8988T (cell line): ENCODE measurements at places on chromosomes 1 and 21.

DNA sequence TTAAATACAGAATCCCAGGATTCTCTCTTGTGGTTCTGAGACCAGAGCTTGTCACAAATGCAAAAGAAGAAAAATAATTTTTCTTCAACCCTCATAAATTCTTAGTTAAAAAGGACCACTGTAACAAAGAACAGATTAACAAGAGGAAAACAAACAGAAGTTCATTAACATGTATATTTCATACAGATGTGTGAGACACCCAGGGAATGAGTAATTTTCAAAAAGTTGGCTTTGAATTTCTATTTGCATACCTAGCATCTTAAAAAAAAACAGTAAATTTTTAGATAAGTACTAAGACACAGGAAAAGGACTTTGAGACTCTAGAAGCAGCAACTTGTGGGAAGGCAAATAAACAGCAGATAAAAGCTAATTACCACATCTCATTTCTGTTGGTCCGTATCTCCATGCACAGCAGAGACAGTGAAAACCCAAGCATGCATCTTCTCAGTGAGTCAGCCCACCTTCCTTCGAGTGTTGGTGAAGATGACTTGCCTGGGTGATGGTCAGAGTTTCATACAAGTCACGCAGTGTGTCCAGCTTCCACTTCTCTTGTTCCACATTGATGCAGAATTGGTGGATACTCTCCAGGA is 399.9 kb upstream of the ADAMTS5 start:
- no peak for DNase-seq

DNA sequence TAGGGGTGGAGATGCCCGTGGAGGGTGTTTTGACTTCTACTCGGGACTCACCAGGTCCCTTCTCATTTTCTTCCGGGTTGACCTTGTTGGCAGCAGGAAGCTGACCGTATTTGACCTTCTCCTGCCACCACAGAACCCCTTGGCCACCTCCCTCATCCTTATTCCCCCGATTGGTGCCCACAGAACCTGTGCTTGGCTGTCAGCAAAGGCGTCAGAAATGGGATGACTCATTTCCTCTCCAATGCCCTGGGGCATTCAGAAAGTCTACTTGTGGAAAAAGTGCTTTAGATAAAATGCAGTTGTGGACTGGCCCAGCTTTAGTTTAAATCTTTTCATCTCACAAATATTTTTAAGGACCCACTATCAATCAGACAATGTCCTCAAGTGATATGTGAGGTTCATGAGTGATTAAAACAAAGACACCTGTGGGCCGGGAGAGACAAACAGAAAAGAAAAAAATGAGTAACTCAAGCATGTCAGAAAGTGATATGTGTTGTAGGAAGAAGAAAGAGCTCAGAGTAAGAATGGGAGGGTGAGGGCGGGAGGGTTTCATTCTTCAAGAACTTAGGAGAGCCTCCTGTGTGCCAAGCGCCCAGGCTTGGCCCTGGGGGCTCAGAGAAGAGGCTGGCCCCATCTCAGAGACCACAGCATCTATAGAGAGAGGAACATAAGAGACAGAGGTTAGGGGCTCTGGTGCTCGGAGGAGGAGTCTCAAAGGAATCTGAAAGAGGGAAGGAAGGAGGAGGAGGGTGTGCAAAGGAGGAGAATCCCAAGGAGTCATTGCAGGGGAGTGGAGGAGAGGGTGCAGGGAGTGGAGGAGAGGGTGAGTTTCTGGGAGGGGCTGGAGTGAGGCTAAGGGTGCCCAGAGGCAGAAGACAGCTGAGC is 221.6 kb upstream of the VAMP3 start:
- DNase-seq, result peak; percentile 40

- DNase-seq, result no peak
Measured at GRCh38 chr1:223792046-223792445, 53.7 kb downstream of the TP53BP2 start.

- no peak for DNase-seq
Measured at GRCh38 chr1:196147530-196147929, 460.7 kb downstream of the KCNT2 start.

DNA sequence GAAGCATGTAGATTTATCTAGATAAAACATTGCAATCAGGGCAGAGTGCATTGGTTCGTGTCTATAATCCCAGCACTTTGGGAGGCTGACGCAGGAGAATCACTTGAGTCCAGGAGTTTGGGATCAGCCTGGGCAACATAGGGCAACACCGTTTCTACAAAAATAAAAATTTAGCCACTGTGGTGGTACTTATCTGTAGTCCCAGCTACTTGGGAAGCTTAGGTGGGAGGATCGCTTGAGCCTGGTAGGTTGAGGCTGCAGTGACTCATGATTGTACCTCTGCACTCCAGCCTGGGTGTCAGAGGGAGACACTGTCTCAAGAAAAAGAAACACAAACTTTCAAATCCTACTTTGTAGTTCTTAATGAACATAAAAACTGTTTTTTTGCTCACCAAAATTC is 64.2 kb upstream of the RCC1 start:
- DNase-seq, result no peak

GRCh38 chr1:157595356-157595755 is 2.5 kb downstream of the FCRL4 start:
- DNase-seq, result no peak

DNA sequence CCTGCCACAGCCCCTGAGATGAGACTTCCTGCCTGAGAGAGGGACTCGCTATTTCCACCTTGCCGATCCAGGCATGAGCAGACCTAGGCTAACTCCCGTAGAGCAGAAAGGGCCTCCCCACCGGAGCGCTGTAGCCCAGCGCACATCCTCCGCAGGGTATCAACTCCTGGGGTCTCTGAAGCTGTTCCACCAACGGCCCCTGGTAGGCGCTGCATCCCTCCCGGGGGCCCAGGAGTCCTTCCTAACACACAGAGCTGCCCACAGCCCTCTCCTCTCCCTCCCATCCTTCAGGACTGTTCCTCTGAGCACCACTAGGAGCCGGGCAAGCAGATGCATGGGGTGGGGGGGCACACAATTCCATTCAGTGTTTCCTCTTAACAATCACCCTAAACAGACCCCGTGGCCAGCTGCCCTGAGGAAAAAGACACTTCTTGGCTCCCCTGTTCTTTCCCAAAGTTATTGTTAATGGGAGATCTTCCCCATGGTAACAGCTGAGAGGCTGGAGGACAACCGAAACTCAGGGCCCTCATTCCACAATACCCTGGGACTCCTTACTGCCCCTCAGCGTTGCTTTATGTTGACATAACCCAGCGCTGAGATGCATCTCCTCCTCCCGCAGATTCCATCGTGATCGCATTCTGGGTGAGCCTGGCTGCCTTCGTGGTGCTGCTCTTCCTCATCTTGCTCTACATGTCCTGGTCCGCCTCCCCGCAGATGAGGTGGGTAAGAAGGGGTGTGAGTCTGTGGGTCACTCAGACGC is 7.5 kb downstream of the MRAP start:
- DNase-seq, result no peak

DNA sequence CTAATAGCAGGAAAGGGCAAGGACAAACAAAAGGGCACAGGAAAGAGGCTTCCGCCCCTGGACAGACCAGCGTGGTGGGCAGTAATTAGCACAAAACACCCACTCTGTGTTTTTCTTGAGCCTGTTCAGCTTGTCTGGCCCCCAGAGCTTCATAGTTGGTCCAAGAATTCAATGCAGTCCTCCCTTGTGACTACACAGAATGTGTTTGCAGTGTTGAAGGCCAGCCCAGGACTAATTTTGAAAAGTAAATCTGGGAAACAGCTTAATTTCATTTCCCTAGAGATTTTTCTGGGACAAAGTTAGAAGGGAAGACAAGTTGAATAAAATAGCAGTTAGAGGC is 49.2 kb upstream of the LMO4 start:
- no peak for DNase-seq

- DNase-seq, result no peak
Measured at GRCh38 chr1:151131701-151132334, 14.6 kb downstream of the SEMA6C start.

DNA sequence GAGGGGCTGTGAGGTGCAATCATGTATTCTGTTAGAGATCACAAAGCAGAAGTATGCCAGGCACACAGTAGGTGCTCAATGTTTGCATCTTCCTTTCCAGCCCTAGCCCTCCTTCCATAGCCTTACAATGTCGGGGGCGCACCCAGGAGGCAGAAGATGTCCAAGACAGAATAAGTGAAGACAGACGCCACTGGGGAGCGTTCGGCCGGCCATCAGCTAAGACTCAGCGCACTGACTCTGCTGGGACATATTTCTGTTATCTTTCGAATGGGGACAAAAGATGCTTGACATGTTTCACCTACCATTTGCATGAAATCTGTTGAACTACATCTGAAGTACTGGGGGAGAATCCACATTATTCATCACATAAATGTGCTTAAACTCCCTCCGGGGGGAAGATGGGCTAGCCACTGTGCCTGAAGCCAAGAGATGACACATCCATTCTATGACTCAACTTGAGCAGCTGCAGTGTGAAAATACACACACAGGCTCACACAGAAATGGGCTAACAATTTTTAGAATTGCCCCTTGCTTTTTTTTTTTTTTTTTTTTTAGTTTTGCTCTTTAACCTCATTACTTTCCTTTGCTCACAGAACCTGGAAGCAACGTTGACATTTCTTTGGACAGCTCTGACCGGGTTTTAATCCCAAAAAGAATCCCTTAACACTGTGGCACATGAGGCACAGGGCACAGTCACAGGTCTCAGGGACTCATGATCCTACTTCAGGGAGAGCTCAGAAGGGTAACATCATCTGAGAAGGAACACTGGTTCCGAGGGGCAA is 7.9 kb downstream of the TIAM1 start:
- DNase-seq, result peak; percentile 28

GRCh38 chr21:26212220-26212619 is 41.6 kb upstream of the APP start:
- no peak for DNase-seq

DNA sequence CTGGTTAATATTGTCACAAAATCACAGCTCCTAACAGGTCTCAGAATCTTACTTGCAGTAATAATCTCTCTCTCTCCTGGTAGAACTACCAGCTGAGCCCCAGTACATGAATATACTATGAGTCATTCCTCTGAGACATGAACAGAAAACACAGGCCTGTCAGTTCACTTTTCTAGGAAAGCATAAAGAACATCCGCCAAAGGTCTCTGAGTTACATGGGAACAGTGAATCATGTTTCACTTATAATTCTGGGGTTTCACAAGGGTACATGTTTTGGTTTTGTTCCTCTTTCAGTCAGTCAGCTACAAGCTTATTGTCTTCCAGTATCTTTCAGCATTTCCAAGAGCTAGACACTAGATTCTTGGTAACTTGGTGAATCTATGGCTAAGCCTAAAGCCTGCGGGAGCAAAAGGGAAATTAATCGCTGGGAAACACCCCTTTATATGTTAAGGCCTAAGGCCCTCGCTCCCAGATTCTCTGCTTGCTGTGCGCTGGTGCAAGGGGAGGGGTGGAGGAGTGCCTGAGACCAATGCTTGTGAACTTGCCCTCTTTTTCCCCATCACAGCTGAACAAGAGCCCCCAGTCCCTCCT is 31.7 kb downstream of the IFNGR2 start:
- peak; percentile 38 for DNase-seq
